ENCODE measurements at places on chromosomes 7 and 10.

DNA sequence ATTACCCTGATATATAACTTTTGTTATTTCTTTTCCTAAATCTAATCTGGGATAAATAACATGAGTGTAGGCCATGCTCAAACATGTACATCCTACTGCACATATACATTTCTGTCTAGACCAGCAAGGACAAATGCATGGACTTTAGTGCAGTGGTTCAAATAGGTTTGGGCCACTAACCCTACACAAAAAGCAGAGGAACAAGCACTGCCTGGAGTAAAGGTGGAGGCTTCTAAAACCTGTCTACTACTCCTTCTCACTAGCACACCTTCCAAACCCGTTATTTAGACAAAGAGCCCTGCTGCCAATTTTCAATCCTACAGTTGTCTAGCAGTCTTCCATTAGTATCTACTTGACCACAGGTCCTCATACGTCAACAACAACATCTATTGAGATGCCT lies 34.8 kb downstream of the SGCE start:
- no peak for DNase-seq

DNA sequence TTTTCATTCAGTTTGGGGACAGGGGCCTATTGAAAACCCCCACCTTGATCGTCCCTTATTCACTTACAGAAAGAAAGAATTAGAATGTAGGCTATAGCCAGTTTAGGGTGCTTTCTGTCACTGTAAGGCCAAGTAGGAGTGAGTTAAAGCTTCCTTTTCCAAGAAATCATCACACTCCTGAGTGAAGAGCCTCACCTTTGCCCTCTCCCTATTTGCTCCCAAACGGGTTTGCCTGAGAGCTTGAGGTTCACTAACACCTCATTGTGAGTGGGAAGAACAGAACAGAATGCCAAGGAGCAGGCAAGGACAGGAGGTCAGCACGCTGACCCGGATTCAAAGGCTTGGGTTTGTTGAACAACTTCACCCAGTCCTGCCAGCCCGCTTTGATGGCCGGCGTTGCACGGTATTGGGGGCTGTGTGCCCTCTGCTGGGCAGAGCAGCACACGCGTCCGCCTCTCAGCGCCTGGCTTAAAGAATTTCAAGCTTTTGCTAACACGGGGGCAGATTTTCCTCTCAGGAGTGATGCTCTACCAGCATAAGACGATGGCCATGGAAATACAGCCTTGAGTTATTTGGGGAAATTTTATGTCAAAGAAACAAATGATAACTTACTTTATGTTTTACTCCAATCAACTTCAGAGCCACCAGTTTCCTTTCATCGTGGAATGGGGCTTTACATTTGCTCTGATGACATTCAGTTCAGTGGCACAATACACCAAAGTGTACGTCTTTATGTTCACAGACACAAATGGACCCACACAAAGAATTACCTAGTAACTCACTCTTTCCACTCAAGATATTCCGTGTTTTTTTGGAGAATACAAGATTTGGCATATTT lies 470.0 kb downstream of the SUGCT start:
- DNase-seq: peak; percentile 5

DNA sequence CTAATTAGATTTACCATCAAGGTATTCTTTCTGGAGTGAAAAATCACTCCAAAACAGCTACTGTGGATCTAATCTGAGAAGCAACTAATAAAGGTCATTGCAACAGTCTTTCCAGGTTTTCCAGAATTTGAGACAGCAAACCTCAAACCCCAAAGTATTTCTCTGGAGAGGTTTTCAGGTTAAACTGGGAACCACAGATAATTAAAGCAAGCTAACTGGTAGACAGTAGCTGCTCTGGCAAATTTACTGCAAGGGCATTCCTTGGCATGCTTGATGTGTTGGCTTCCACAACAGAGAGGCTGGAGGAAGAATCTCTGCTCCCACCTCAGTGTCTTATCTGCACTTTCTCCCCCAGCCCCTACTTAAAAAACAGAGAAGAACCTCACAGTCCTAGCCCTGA lies 140.0 kb upstream of the NRBF2 start:
- no peak for DNase-seq

DNA sequence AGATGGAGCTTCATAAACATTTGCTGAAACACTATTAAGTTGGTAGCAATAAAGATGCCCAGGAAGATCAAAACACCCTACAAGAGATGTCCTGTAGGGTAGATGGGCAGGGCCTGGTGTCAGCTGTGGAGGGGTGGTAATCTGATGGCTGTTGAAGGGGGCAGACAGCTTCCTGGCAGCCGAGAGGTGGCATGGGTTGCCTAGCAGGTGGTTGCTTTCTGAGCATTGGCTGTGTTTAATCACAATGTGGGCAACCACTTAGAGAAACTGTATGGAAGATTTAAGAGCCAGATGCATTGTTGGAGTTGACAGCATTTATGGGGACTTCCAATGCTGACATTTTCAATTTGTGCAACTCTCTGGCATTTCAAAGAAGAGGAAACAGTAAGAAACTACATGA lies 79.9 kb upstream of the SLC26A5 start:
- DNase-seq: no peak

GRCh38 chr10:182441-183201 lies 47.4 kb downstream of the ZMYND11 start:
- DNase-seq: peak; percentile 79

DNA sequence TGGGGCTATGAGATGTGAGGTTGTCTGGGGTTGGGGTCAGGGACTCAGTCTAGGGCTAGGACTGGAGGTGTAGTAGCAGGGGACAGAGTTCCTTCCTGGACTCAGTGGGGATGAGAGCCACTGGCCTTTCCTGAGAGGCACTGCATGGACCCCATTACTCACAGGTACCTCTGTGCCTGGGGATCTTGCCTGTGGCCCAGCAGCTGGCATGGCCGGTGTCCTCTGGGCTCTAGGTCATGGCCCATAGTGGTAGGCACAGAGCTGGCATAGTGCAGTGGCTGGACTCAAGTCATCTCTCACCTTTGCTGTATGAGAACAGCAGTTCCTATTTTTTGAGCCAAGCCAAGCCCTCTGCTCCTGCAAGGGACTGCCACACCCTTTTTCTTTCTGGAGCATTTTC lies 51.9 kb downstream of the NEURL1 start:
- DNase-seq: no peak

DNA sequence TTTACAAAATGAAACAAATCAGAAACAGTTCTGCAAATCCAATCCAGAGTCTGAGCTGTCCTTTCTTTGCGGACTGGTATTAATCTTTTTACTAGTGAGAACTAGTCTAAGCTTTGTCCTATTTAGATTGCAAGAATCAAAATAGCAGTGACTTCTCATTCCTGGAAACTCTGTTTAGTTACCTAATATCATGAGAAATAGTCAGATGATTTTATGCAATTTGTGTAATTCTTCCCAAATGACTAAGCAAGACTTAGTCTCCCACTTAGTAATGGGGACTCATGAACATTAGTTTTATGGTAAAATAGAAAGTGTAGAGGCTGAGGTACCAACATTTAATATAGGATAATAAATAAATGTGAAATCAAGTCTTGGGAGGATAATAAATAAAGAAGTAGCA lies 341.3 kb downstream of the DNAJB9 start:
- no peak for DNase-seq

DNA sequence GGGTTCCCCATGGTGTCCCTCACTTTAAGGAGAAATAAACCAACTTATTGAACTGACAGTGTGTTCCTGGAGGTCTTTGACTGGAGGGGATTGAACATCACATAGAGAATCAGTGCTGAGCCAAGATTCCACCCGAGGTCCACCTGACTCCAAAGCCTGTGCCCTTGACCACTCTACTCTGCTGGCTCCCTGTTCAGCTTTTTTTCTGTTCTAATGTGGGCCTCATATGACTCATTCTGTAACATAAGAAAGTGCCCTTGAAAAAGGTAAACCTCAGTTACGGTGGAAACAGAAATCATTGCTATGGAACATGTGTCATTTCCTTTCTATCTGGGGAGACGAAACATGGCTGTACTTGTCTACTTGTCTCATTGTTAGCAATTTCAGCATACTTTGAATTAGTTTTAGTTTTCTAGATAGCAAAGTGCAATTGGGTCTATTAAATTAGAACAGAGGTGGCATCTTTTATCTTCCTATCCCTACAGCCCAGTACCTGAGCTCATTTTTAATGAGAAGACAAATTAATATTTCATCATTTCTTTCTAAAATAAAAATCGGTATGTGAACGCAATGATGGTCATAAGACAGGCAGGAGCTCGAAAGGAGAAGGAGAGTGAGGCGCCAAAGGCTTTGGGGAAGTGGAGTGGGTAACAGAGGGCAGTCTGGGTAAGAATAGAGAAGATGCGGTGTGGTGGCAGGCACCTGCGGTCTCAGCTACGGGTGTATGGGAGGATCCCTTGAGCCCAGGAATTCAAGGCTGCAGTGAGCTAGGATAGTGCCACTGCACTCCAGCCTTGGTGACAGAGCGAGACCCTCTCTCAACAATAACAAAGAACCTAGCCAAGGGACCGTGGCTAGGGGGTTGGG lies 1.5 kb downstream of the GSDME start:
- DNase-seq: peak; percentile 85

DNA sequence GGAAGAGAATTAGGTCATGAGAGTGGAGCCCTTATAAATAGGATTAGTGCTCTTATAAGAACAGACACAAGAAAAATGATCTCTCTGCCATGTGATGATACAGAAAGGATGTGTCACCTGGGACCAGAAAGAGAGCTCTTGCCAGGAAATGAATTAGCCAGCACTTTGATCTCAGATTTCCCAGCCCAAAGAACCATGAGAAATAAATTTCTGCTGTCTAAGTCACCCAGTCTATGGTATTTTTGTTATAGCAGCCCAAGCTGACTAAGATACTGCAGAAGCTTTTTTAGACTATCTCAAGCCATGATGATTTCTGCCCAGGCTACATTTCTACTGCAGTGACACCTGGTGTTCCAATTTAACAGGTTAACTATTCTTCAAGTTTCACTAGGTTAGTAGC lies 84.8 kb downstream of the RSU1 start:
- no peak for DNase-seq

DNA sequence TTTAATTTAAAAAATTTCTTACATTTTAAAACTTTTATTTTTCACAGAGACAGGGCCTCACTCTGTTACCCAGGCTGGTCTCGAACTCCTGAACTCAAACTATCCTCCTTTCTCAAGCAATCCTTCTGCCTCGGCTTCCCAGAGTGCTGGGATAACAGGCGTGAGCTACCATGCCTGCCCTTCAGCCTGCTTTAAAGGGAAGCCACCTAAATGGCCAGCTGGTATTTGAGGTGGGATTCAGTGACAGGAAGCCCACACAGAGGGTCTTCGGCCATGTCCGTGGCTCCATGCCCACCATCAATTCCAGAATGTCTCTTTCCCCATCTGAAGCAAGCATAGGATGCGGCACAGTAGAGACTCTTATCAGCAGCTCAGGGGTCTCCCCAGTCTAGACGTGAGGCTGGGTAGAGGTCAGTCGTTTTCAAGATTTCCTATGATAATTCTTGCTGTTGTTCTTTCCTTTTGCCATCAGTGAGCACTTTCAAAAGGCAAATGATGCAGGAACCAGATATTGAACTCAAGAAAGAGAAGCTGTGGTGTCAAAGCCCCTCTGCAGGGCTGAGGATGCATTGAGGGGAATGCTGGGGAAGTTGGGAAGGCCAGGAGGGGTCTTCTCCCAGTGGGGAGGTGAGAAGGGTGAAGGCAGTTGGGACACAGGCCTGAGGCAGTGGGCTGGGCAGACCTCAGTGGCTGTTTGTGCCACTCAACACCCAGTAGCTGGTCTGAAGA lies 291.5 kb upstream of the IGFBP3 start:
- DNase-seq: no peak

DNA sequence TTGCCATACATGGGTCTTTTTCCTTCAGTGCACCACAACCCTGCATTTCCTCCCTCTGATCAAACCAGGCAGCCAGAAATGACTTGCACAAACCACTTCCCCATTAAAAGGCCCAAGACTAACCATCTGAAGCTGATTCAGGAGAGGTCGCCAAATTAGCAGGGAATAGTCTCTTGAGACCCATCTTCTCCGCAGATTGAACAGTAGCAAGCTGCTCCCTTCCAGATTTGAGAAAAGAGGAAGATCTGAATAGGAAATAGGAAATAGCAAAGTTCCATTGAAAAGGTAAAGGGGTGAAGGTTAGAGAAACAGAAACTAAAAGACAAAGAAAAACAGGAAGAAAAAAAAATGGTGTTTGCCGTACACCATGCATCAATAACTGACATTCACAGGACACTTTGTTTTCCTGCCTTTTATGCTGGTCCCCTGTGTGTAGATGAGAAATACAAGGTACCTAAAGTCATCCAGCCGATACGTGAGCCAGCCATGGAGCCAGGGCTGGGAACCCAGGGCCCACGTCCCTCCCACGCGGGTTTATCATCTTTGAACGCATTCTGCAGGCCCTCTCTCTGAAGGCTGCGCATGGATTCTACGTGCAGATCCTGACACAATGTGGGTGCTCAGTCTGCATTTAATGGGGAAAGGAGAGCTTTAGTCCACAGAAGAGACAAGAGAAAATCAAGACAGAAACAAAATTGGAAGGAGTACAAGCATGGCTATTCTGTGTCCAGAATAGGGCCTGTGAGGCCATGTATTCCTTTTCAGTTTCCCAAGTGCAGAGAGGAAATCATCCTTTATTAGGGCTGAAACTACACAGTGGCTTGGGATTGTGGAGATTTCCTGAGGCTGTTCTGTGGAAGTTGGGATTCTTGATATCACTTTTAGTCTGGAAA lies 268.4 kb upstream of the NPVF start:
- peak; percentile 45 for DNase-seq

DNA sequence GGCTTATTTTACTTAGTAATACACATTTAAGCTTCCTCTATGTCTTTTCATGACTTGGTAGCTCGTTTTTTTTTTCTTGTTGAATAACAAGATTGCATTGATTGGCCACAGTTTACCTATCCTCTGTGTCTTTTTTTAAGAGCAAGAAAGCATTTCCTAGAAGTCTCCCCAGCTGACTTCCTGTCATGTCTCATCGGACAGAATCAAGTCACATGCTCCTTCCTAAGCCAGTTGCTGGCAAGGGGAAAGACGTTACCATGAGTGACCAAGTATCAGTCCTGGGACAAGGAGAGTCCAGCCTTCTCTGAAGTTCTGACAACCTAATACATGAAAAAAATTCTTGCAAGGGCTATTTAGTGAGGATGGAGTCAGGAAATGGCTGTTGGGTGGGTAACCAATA lies 24.9 kb upstream of the SFRP5 start:
- DNase-seq: peak; percentile 65

DNA sequence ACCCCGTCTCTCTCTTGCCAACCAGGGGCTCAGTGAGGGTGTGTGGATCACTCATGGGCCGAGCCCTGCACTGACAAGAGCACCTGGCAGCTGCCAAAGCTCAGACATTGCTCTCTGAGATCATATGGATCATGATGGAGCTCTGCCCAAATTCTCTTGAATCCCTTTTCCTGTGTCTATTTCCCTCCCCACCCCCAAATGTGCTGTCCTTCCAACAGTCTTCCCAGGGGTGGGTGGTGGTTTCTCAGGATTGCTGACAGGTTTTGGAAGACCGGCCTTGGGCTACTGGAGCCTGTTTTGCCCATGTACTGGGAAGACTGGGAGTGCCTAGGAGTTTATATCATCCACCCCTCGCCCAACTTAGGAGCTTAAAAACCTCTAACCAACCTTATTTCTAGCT lies 10.5 kb downstream of the ARHGAP22 start:
- no peak for DNase-seq

- no peak for DNase-seq
Observed at GRCh38 chr10:43890124-43890523, 241.4 kb upstream of the ZNF32 start.
